ENCODE measurements at places on chromosomes 1 and 21. TPM values are rescaled to one million over a fixed set of nuclear protein-coding genes. Genes with fewer than 3 reads are reported as not detected.

Gene FABP3
- total RNA-seq = not detected

Gene ADGRL2
- not detected for total RNA-seq

- ATAC-seq = peak; percentile 43
Observed at GRCh38 chr21:34878940-34879339, 170.2 kb downstream of the RUNX1 start.

- ATAC-seq = peak; percentile 55
Observed at GRCh38 chr1:37477198-37477931, 3.0 kb downstream of the ZC3H12A start.

Gene TAL1
- not detected for total RNA-seq

GRCh38 chr1:86507935-86508582, 38.8 kb upstream of the CLCA4 start:
- no peak for ATAC-seq

DNA sequence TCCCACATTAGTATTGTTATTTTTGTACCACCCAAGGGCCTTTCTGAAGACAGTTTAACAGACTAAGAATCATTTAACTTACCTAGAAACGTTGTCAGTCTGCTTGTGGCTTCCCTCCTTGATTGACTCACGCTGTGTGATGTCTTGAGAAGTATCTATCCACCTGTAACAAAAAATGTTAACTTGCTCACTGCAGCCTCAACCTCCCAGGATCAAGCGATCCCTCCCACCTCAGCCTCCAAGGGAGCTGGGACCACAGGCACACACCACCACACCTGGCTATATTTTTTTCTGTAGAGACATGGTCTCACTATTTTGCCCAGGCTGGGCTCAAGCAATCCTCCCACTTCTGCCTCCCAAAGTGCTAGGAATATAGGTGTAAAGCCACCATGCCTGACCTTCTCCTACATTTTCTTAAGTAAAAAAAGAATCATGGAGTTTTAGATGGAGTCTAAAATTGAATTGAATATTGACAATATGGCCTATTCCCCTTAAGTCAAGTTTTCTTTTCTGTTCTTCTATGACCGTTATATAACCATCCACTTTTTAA, 15.6 kb downstream of the SFPQ start:
- no peak for ATAC-seq

DNA sequence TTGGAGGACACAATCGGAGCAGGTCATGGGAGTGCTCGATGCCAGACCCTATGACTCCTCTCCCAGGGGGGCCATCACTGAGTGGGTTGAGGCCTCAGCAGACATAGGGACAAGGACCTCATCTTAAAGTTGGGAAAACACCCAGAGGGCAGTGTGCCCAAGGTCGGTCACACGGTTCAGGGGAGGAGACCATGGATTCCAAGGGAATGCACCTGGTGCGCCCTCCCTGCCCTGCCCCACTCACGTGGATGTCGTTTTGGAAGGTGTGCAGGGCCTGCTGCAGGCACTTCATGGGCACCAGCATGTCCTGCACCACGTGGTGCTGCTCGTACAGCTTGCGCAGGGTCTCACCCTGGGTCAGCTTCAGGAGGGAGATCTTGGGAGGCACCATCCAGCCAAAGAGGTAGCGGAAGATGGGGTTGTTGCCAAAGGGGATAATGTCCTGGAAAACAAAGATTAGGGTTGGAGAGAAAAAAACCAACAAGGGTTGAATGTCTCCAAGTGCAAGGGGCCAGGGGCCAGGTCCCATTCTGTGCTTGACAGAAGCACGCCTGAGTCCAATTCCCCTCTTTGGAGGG, 33.1 kb downstream of the DHCR24 start:
- ATAC-seq = no peak

Gene DCST1
- not detected for total RNA-seq

Gene CLCN6
- total RNA-seq = 11.3 TPM

Gene SLAMF8
- total RNA-seq = 0.30 TPM

All from activated T-helper 17 cell treated with anti-CD3 and anti-CD28 coated beads, Interleukin-2, amount 50 U/mL, for 72 hours (primary cell).